Activated T-helper 2 cell treated with anti-CD3 and anti-CD28 coated beads, Interferon-gamma antibody, Interleukin-2, Interleukin-4, amounts not matched to agents 10 μg/mL and 5 μg/mL and 100 μg/mL, durations not matched to agents 14 hours and 24 hours and 36 hours (primary cell): ENCODE measurements at places on chromosomes 4 and X.

DNA sequence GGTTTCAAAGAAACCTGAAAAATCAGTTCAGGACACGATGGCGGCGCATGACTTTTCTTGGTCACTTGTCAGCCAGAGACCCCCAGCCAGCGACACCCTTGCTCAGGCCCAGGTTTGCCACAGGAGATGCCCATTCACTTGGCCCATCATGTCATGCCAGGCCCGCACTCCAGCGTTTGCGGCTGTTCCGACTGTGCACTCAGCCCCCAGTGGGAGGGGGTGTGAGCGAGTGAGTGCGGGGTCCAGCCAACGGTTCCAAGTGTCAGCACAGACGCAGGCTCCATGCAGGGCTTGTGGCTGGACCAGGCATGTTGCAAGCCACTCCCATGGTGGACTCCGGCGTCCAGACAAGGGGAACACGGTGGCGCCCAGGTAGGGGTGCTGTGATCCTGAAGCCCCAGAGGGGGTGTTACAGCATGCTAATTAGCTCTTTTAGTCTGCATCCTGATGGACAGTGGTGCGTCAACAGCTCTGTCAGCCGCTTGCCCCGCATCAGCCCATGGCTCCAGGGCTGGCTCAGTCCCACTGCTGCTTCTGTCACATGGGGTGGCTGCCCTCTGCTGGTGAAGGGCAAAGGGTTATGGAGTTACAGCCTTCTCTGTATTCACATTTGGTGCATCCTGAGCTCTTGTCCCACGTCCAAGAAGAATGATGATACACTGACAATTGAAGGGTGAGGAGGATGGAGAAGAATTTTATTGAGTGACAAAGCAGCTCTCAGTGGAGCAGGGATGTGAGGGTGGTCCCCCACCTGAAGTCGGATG is 3.7 kb upstream of the MAEA start:
- DNase-seq, result peak; percentile 37

DNA sequence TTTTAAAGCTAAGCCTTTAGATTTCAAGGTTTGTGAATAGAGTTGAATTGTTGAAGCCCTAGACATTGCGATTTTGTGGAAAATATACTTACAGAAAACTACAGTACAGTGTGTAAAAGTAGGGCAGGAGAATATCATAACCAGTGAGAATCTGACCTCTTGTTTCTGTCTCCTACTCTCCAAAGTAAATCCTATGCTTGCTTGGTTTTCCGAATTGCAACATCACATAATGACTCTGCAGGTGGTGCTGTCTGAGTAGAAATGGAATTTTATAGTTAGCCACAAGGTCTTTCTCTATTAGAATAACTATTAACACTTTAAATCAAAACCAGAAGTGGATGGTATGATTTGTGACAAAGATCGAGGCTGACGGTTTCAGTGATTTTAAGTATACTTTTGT is 505.6 kb downstream of the RAPGEF2 start:
- DNase-seq, result no peak

GRCh38 chr4:27412613-27413012 is 552.0 kb downstream of the STIM2 start:
- DNase-seq, result no peak

- no peak for DNase-seq
Measured at GRCh38 chr4:165129924-165130323, 17.3 kb upstream of the TMEM192 start.

- no peak for DNase-seq
Measured at GRCh38 chr4:155705664-155706063, 39.0 kb downstream of the GUCY1A1 start.

- no peak for DNase-seq
Measured at GRCh38 chrX:13463608-13464007, 105.8 kb upstream of the EGFL6 start.

DNA sequence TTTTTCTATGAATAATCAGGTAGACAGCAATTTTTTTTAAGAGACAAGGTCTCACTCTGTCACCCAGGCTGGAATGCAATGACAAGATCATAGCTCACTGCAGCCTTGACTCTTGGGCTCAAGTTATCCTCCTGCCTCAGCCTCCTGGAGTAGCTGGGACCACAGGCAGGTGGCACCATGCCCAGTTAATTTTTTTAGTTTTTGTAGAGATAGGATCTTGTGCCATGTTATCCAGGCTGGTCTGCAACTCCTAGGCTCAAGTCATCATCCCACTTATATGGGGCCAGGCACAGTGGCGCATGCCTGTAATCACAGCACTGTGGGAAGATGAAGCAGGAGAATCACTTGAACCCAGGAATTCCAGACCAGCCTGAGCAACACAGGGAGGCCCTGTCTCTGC is 26.8 kb downstream of the AFAP1 start:
- DNase-seq, result no peak

GRCh38 chr4:118280501-118281218 is 72.1 kb downstream of the PRSS12 start:
- DNase-seq, result no peak

- no peak for DNase-seq
Measured at GRCh38 chrX:118507766-118508165, 12.2 kb downstream of the DOCK11 start.

DNA sequence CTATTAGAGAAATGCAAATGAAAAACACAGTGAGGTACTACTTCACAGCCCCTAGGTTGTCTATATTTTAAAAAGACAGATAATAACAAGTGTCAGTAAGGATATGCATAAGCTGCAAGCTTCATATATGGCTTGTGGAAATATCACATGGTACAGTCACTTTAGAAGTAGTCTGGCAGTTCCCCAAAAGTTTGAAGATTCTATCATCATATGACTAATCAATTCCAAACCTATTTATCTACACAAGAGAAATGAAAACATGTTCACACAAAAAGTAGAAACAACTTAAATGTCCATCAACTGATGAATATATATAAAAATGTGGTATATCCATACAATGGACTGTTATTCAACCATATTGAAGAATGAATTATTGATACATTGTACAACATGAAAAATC is 185.8 kb upstream of the STK26 start:
- no peak for DNase-seq

DNA sequence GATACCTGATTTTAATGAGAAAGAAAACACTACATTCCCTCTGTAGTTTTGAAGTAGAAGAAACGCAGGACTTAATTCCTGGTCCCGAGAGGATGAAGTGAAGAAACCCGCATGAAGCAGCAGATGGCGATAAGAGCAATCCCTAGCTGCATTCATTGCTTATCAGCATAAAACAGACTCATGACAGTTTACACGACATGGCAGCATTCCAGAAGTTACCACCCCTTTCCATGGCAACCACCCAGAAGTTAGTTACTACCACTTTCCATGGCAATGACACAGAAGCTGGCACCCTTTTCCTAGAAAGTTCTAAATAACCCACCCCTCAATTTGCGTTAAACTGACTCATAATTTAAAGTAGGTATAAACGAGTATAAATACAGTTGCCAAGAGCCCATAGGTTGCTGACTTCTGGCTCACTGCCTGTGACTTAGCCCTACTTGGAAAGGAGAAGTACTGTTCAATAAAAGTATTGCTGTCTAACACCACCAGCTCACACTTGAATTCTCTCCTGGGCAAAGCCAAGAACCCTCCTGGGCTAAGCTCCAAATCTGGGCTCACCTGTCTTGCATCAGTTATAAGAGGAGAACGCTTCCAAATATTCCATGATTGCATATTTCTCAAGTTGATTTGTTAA is 5.5 kb upstream of the XAGE2 start:
- DNase-seq, result no peak

GRCh38 chr4:1099270-1099669 is 14.1 kb downstream of the RNF212 start:
- DNase-seq, result no peak

- DNase-seq, result no peak
Measured at GRCh38 chr4:123495530-123495929, 98.9 kb downstream of the SPRY1 start.

DNA sequence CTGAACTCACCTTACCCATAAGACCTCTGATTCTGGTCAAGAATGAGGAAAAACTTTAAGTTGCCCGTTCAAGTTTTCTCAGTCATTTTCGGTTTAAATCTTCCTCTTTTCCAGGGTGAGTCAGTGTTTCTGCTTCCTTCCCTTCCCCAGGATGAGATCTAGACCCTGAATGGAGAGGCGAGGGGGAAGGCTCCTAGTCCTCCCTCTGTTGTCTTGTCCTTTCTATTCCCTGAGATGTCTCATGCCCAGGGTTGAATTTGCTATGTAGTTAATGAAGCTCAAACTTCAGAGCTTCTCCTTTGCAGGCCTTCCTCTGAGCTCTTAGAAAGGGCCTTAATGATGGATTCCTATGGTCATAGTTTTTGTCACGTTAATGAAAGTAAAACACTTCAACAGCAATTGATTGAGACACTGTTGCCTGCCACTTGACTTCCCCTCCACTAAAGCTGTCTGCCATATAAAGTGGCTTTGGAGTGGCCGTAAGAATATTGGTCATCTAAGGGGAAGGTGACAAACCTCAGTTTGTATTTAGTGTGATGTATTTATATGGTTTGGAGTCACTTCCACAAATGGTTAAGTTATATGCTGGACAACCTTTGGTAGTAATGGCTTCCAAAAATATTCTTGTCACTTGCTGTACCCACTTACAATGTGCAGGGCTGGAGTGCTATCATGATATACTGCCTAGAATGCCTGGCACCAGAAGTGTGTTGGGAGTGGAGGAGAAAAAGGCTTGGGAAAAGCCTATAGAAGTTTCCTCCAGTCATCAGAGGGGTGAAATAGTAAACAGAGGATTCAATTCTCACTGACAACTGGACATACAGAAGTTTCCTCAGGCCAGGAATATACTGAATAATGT is 24.3 kb upstream of the GPRIN3 start:
- DNase-seq, result no peak

DNA sequence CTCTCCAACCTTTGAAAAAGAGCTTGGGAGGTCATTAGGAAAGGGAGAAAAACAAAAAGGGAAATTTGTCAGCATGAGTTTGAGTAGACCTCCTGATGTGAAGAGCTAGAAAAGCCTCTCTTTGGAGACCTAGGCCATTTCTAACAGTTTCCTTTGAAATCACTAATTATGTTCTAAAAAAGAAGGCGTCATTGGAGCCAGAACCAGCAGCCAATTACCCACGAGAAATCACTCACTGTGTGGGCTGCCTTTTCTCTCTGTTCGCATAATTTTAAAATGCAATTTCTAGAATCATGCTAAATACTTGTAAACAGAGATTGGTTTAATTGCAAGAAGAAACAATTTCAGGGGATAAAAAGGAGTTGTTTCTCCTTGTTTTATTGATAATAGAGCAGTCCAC is 246.3 kb upstream of the GATB start:
- DNase-seq, result no peak

- no peak for DNase-seq
Measured at GRCh38 chrX:39513836-39514235, 583.9 kb downstream of the BCOR start.

GRCh38 chr4:158540125-158540907 is 18.6 kb downstream of the RXFP1 start:
- DNase-seq, result no peak

- DNase-seq, result no peak
Measured at GRCh38 chr4:7420661-7421040, 14.1 kb downstream of the PSAPL1 start.

- no peak for DNase-seq
Measured at GRCh38 chrX:47936224-47936939, 67.4 kb downstream of the ZNF182 start.

DNA sequence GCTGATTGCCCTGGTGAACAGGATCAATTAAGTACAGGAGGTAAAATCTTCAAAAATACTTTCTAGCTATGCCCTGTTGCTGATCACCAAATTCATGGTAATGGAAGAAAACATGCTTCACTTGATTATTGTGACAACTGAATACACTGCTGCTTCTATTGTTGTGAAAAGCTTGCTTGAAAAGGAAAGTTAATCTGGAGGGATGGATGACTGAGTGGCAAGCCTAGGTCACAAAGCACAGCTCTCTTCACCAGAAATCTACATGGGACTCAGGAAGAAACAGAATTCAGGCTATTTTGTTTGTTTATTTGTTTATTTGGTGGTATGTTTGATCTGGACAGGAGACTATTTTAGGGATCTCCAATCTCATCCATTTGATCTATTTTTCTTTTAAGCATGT is 182.0 kb downstream of the MGST2 start:
- no peak for DNase-seq

GRCh38 chr4:142721187-142721586 is 124.9 kb downstream of the INPP4B start:
- no peak for DNase-seq

DNA sequence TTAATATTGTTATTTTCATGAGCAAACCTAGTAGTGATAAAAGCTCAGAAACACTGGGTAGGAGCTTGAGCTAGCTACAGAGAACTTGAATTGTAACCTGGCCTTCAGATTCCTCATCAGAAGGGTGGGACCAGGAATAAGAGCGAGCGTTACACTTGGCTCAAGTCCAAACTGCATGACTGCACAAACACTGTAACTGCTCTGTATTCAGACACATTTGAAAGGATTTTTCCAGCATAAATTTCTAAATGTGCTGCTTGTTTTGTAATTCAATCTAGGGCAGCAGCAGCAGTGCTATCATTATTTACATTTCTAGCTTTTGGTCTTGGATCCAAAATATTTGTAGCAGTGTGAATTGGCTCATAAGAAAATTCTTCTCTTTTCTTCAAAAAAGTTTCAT is 133.0 kb upstream of the TMLHE start:
- no peak for DNase-seq

DNA sequence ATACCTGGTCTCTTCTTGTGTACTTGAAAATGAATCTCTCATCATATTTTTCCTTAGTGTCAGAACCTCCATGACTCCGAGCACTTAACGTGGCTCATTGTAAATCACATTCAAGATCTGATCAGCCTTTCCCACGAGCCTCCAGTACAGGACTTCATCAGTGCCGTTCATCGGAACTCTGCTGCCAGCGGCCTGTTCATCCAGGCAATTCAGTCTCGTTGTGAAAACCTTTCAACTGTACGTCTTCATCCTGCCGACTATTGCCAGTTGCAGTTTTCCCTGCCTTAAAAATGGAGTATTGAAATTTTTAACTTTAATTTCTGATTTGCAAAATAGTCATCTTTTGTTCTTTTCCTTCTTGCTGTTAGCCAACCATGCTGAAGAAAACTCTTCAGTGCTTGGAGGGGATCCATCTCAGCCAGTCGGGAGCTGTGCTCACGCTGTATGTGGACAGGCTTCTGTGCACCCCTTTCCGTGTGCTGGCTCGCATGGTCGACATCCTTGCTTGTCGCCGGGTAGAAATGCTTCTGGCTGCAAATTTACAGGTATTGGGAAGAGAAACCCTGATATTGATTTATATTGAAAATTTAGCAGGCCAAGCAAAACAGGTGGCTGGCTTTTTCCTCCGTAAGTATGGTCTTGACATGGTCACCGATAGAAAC is 42.4 kb upstream of the MSANTD1 start:
- DNase-seq, result no peak
